ENCODE measurements at places on chromosomes 4 and X.

- no peaks in the 10 kb centered on the region for H3K36me3 ChIP-seq
- H3K27me3 ChIP-seq, result peaks cover 4% of the 10 kb centered on the region
- no peak overlapping the region for H3K27ac ChIP-seq
- DNase-seq, result no peak
Observed at GRCh38 chrX:44431194-44431593, 87.7 kb upstream of the EFHC2 start.

DNA sequence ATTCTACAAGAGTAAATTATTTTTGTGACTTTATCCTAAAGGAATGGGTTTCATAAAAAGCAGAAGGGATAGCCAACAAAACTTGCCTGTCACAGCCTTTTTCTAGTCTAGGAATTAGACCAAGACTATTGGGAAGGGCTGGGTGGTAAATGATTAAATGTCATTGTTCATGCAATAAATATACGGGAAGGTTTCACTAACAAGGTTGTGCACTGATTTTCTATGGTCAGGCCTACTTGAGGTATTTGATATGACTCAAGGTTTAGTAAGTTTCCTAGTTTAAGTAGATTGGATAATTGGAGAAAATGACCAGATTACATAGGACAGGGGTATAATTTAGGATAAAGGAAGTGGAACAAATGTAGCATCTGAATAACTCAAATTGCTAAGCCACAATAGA, 249.1 kb upstream of the BMP3 start:
- no peak for DNase-seq
- no peak overlapping the region for H3K27ac ChIP-seq
- no peak overlapping the region for H3K4me3 ChIP-seq
- no peaks in the 10 kb centered on the region for H3K4me1 ChIP-seq
- H3K36me3 ChIP-seq, result no peaks in the 10 kb centered on the region

DNA sequence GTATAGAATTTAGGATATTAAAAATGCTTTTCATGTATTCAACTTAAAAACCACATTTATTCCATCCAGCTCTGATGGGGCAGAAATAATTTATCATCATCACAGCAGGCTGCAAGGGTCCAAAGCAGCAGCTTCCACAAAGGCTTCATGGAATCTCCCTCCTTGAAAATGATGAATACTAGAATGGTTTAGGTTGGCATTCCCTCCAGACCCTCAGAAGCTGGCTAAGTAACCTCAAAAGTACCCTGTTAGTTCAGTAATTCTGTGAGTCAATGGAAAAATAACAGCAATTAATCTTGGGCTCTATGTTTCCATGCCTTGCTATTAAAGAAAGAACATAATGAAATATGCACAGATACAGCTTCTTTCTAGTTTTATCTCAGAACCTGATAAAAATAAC, 594.9 kb upstream of the DIPK2B start:
- no peak for DNase-seq
- peaks cover 5% of the 10 kb centered on the region for H3K27me3 ChIP-seq
- H3K4me3 ChIP-seq, result no peak overlapping the region
- no peak overlapping the region for H3K27ac ChIP-seq
- peaks cover 38% of the 10 kb centered on the region for H3K36me3 ChIP-seq

GRCh38 chr4:3762264-3762663, 3.9 kb upstream of the ADRA2C start:
- H3K36me3 ChIP-seq, result no peaks in the 10 kb centered on the region
- H3K4me3 ChIP-seq, result no peak overlapping the region
- DNase-seq, result no peak
- no peak overlapping the region for H3K27ac ChIP-seq
- peaks cover 32% of the 10 kb centered on the region for H3K27me3 ChIP-seq

DNA sequence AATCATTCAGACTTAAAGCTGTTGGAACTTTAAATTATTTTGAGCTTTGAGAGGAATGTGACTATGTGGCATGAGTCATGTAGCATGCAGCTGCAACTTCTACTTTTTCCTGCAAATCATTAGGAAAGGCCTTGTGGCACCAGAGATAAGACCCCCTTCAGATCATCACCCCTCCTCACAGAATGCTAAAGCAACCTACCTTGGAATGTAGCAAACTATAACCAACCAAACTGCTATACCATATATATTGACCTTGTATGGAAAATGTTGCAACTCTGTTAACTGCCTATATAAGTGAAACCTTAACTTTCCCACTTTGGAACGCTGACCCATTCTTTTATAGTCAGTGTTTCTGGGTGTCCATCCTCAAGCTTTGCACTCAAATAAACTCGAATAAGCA, 32.0 kb downstream of the ATXN3L start:
- H3K36me3 ChIP-seq, result peaks cover 6% of the 10 kb centered on the region
- peaks cover 12% of the 10 kb centered on the region for H3K4me1 ChIP-seq
- H3K27me3 ChIP-seq, result no peaks in the 10 kb centered on the region
- no peak for DNase-seq
- H3K4me3 ChIP-seq, result no peak overlapping the region
- no peak overlapping the region for H3K27ac ChIP-seq

DNA sequence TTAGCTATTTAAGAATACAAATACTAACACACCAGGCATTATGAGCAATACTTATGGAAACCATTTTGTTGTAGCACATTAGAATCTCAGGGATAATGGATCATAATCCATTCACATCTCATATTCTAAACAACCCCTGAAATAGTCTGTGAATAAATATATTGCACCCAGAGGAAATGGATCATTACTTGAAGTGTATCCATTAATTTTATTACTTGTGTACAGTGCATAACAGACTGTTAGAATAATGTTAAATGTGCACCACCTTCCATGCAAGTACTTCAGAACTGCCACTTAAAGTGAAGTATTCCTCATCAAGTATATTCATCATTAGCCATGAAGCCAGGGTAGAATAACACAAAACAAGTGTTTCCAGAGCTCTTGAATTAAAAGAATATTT, 715.5 kb downstream of the DMD start:
- H3K4me1 ChIP-seq, result no peaks in the 10 kb centered on the region
- no peak for DNase-seq
- H3K36me3 ChIP-seq, result no peaks in the 10 kb centered on the region
- no peaks in the 10 kb centered on the region for H3K27me3 ChIP-seq
- H3K4me3 ChIP-seq, result no peak overlapping the region

DNA sequence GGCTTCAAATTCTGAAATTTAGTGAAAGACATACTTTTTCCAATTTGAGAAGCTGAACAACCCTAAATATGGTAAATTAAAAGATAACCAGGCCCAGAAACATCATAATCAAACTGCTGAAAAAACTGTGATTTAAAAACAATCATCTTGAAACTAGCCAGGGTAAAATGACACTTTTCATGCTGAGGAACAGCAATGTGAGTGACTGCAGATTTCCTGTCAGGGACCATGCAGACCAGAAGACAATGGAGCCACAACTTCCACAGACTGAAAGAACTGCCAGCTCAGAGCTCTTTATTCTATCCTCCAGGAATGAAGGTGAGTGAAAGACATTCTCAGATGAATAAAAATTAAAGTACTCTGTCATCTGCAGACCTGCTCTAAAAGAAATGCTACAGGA, 73.3 kb downstream of the NAT8L start:
- DNase-seq, result no peak
- no peak overlapping the region for H3K27ac ChIP-seq
- H3K4me3 ChIP-seq, result no peak overlapping the region
- peaks cover 10% of the 10 kb centered on the region for H3K27me3 ChIP-seq
- H3K4me1 ChIP-seq, result no peaks in the 10 kb centered on the region

DNA sequence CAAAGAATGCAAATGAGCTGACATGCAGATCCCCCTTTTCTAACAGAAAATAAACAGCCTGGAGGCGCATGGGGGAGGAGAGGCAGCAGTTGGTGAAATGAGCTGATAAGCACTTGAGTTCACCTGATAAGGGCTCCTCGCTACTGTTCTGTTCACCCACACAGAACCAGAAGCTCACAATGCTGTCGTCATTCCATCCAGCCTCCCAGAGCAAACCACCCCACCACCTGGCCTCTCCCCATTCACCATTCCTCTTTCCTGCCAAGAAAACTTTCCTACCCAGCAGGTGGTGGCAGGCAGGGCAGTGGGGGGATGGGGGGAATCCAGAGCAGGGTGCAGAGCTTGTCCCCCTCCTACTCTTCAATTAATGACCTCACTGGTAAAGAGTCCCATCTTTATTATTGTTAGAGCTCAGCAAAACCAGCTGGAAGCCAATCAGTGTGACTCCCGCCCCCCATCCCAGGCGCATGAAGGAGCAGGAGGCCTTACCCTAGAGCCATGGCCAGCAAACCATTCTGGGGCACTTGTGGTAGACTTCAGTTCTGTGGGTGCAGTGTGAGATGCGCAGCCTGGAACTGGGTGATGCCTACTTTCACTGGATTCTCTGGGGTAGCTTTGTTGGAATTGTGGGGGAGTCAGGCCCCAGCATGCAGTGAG, 350.3 kb downstream of the ZIC3 start:
- no peak overlapping the region for H3K27ac ChIP-seq
- no peak for DNase-seq
- peaks cover 32% of the 10 kb centered on the region for H3K4me1 ChIP-seq
- no peaks in the 10 kb centered on the region for H3K36me3 ChIP-seq
- H3K27me3 ChIP-seq, result no peaks in the 10 kb centered on the region

- DNase-seq, result no peak
- no peaks in the 10 kb centered on the region for H3K36me3 ChIP-seq
- H3K27ac ChIP-seq, result peak overlapping the region; percentile 71
- H3K4me3 ChIP-seq, result no peak overlapping the region
- peaks cover 12% of the 10 kb centered on the region for H3K4me1 ChIP-seq
Observed at GRCh38 chr4:102153391-102153790, 191.9 kb downstream of the SLC39A8 start.

- peaks cover 45% of the 10 kb centered on the region for H3K4me1 ChIP-seq
- no peaks in the 10 kb centered on the region for H3K36me3 ChIP-seq
- peaks cover 62% of the 10 kb centered on the region for H3K27me3 ChIP-seq
- H3K27ac ChIP-seq, result no peak overlapping the region
Observed at GRCh38 chrX:39828971-39829370, 268.8 kb downstream of the BCOR start.

DNA sequence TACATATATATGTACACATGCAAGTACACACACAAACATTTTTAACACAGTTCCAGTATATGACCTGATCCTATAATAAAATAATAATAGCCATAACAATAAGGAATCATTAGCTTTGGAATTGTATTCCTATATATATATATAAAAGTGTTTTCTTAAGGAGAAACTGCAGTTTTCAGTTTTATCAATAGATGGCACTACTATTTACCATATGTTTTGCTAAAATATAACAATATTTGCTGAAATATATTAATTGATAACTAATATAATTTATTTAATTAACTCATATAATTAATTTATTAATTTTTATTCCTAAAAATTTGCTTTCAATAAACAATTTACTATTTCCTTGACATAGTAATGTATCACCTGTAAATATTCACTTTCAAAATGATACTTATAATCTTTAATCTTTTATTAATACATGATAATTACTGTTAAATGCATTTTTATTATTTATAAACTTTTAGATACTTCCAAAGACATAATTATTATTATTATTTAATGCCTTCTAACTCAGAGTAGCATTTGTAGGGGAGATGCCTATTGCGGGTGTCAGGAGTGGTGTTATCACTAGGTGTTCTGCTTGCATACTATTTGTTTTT, 599.5 kb downstream of the FSTL5 start:
- H3K27me3 ChIP-seq, result no peaks in the 10 kb centered on the region
- no peaks in the 10 kb centered on the region for H3K36me3 ChIP-seq
- no peaks in the 10 kb centered on the region for H3K4me1 ChIP-seq

Data from nephron progenitor cell (in vitro differentiated cells).